IMR-90 (cell line): ENCODE measurements at places on chromosomes 1 and 21. TPM values are rescaled to one million over a fixed set of nuclear protein-coding genes. Genes with fewer than 3 reads are reported as not detected.

DNA sequence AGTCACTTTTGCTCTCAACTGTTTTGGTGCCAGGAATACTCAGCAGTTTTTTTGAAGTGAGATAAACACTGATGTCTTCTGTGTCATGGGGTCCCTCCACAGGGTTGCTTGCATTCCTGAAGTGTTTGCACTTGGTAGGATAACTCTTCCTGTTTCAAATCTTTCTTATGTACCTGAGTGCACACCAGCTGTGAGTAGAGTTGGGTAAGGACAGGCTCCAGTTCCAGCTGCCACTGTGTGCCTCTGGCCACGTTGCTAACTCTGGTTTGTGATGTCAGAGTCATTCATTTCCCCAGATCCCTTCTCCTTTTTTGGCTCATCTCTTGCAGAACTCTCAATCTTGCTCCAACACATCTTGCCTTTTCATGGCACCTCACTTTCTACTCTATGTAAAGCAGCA is 356.3 kb upstream of the B3GALT2 start:
- H3K27ac ChIP-seq = no peak overlapping the region
- no peaks in the 10 kb centered on the region for H3K27me3 ChIP-seq
- H3K4me3 ChIP-seq = no peak overlapping the region
- H3K4me1 ChIP-seq = no peaks in the 10 kb centered on the region; the same call in 1 of the 2 replicates
- H3K36me3 ChIP-seq = no peaks in the 10 kb centered on the region
- peak; percentile 8 for DNase-seq

GRCh38 chr1:112359961-112360767 is 35.9 kb upstream of the CTTNBP2NL start:
- H3K4me1 ChIP-seq = peaks cover 11% of the 10 kb centered on the region
- no peaks in the 10 kb centered on the region for H3K36me3 ChIP-seq
- H3K27me3 ChIP-seq = peaks cover 25% of the 10 kb centered on the region
- DNase-seq = peak; percentile 71
- no peak overlapping the region for H3K4me3 ChIP-seq
- H3K27ac ChIP-seq = peak overlapping the region; percentile 96; the same call in 1 of the 2 replicates

GRCh38 chr1:89847191-89847729 is 26.4 kb downstream of the LRRC8D start:
- H3K27me3 ChIP-seq = no peaks in the 10 kb centered on the region
- H3K4me3 ChIP-seq = no peak overlapping the region
- H3K36me3 ChIP-seq = no peaks in the 10 kb centered on the region
- H3K27ac ChIP-seq = no peak overlapping the region
- DNase-seq = no peak
- peaks cover 6% of the 10 kb centered on the region; the same call in 1 of the 2 replicates for H3K4me1 ChIP-seq

DNA sequence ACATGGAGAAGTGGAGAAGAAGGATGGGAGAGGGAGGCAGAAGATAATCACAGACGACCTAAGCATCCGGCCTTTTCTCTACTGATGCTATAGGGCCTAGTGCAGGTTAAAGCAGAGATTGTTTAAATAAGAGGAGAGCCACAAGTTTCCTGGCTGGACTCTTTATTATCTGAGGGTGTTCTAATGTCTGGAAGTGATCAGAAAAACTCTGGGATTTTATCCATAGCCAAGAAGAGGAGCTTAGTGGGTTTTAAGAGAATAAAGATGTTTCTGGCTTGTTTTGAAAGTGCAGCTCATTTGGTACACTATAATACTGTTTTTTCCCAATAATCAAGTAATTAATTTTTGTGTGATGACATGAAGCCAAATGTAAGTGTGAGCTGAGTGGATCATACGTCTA is 419.0 kb downstream of the PTBP2 start:
- no peak overlapping the region for H3K4me3 ChIP-seq
- H3K27ac ChIP-seq = no peak overlapping the region
- H3K4me1 ChIP-seq = peaks cover 9% of the 10 kb centered on the region
- no peaks in the 10 kb centered on the region for H3K27me3 ChIP-seq
- no peak for DNase-seq
- H3K36me3 ChIP-seq = no peaks in the 10 kb centered on the region

DNA sequence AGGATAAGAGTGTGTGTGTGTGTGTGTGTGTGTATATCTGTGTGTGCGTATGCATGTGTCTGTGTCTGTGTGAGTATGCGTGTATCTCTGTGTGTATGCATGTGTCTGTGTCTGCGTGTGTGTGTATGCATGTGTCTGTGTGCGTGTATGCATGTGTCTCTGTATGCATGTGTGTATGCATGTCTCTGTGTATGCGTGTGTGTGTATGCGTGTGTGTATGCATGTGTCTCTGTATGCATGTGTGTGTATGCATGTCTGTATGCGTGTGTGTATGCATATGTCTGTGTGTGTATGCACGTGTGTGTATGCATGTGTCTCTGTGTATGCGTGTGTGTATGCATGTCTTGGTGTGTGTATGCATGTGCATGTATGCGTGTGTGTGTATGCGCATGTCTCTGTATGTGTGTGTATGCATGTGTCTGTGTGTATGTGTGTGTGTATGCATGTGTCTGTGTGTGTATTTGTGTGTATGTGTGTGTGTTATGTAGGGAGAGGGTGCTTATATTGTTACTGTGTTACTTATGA is 247.8 kb downstream of the DYRK1A start:
- H3K27ac ChIP-seq = no peak overlapping the region
- H3K27me3 ChIP-seq = peaks cover 10% of the 10 kb centered on the region
- no peaks in the 10 kb centered on the region for H3K4me1 ChIP-seq
- no peak for DNase-seq
- H3K4me3 ChIP-seq = no peak overlapping the region
- H3K36me3 ChIP-seq = no peaks in the 10 kb centered on the region

DNA sequence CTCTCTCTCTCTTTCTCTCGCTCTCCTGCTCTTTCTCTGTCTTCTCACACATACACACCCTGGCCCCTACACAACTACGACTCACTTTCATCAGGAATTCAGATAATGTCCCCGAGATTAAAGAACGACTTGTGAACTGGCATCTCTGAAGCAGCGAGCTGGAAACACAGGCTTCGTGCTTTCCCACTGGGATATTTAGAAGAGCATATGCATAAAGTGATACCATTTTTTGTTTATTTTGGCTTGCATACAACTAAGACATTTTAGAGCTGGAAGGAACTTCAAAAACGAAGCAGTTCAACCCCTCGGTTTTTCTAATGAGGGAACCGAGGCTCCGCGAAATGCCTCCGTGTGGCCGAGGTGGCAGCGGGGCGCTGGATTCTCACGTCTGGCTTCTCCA is 88.6 kb downstream of the ZBTB18 start:
- H3K36me3 ChIP-seq = no peaks in the 10 kb centered on the region
- DNase-seq = no peak
- peaks cover 2% of the 10 kb centered on the region for H3K4me1 ChIP-seq

DNA sequence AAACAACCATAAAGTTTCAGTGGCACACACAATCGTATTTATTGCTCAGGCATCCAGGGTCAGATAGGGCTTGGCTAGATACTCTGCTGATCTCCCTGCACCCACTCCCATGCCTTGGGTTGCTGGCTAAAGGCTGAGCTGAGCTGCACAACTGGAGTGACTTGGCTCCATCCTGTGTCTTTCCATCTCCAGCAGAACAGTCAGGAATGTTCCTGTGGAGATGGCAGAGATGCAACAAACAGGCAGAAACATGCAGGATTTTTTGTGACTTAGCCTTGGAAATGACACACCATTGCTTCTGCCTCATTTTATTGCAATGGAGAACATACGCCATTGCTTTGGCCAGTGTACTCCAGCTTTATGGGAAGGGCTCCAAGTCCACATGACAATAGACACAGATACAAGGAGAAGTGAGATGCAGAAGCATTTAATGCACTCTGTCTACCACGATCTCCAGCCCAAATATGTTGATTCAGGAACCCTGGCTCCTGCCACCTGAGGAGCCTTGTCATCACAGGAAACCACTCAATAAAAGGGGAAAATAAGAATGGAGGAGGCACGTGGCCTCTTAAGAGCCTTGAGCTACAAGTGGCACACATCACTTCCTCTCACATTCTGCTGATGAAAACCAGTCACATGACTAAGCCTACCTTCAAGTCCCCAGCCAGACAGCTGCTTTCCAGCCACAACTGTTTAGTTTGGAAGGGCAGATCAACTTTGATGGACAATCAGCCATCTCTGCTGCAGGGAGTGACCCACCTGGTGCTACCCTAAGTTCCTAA is 10.1 kb upstream of the GUCA2B start:
- no peaks in the 10 kb centered on the region for H3K36me3 ChIP-seq
- H3K4me3 ChIP-seq = no peak overlapping the region
- peaks cover 49% of the 10 kb centered on the region for H3K27me3 ChIP-seq

DNA sequence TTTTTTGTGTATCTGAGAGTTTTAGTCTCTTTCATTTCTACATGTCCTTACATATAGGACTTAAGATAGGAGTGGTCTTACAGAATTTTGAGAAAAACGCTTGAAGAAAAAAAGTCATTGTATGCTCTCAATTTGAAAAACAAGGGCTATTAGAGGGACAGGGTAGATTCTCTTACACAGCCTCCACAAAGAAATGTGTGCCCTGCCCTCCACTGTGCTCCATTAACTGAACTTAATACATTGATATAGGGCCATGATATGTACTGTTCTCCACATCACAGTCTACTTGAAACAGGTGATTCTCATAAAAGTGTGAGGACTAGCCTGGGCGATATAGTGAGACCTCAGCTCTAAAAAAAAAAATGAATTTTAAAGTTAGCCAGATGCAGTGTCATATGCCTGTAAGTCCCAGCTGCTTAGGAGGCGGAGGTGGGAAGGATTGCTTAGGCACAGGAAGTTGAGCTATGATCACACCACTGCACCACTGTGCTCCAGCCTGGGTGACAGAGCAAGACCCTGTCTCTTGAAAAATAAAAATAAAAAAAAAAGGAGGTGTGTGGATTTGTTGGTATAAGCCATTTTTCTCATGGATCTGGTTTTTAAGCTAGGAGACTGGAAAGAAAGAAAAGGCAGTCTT is 77.0 kb downstream of the HMCN1 start:
- no peak for DNase-seq
- H3K4me1 ChIP-seq = no peaks in the 10 kb centered on the region
- H3K4me3 ChIP-seq = no peak overlapping the region
- no peaks in the 10 kb centered on the region for H3K27me3 ChIP-seq
- no peaks in the 10 kb centered on the region for H3K36me3 ChIP-seq
- no peak overlapping the region for H3K27ac ChIP-seq

DNA sequence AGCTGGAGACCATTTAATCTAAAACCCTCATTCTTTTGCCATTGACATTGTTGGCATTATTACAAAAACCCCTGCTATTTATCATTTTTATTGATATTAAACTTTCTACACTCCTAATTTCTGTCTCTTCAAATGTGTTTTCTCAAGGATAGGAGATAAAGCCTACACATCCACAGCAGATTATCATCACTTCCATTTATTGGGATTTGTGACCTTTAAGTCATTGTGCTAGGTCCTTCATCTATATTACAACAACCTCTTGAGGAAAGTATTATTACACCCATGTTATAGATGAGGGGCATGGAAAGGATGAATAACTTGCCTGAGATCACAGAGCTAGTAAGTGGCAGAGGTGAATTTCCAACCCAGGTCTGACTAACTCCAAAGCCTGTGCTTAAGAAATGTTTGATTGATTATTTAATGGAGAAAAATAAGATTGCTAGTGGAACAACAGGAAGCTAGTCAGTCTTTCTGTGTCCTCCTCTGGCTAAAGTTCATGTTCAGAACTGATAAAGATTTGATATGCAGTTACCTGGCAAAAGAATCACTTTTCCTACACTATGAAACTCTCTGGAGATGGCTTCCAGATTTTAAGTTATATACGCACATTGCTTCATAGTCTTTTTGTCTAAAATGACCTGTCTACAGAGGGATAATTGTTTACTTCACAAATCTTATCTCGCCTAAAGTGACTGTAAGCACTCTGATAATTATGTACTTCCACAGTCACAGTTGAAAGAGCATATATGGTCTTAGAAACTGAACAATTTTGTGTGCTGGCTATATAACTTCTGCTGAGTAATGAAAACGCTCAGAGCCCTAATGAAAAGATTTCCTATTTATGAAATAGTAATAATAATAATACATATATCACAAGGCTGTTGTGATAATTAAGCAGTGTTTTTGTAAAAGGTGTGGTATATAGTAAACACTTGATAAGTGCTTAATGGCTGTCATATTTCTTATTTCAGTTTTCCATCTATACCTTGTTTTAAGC is 15.0 kb downstream of the FMO5 start:
- no peaks in the 10 kb centered on the region for H3K36me3 ChIP-seq
- no peak for DNase-seq
- no peaks in the 10 kb centered on the region for H3K4me1 ChIP-seq
- no peak overlapping the region for H3K4me3 ChIP-seq

DNA sequence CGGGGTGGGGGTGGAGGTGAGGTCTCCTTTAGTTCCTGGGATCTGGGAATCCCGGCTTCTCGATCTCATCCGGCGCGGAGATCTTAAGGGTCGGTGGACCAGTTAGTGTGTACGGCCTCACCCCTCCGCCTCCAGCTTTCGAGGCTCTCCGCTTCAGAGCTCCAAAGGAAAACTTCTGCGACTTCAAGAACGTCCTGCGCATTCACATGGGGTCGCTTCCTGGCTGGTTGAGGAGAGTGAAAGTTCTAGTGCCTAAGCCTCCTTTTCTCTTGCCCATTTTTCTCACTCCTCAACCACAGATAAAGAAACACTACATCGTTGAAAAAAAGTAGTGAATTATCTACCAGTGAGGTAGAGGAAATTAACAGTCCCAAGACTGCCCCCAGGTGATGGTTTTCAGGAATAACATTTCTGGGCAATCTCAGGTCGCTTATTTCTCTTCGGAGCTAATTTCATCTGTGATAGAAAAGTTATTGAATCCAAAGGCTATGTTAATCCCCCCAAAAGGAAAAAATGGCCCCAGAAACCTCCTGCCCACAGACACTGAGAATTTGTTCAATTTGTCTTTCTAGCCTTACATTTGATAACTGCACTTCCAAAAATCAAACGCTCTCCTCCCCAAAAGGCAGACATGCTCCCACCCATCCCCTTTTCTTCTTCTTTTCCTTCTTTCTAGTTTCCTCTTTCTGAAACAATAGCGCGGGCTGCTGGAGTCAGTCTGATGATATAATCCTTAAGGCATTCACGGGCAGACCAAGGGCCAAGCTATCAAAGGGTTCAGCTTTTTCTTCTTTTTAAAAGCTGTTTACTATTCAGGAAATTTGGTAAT is 20.6 kb upstream of the TBX15 start:
- H3K4me1 ChIP-seq = no peaks in the 10 kb centered on the region; the same call in 1 of the 2 replicates
- no peak overlapping the region for H3K27ac ChIP-seq
- no peaks in the 10 kb centered on the region for H3K36me3 ChIP-seq
- H3K27me3 ChIP-seq = peaks cover 58% of the 10 kb centered on the region

- H3K27me3 ChIP-seq = no peaks in the 10 kb centered on the region
- no peak overlapping the region for H3K27ac ChIP-seq
- H3K4me3 ChIP-seq = no peak overlapping the region
- H3K36me3 ChIP-seq = peaks cover 13% of the 10 kb centered on the region; the same call in 1 of the 2 replicates
- H3K4me1 ChIP-seq = peaks cover 26% of the 10 kb centered on the region
- DNase-seq = no peak
These were observed 12.1 kb downstream of the AZIN2 start for GRCh38 chr1:33093004-33093403.

GRCh38 chr21:44359396-44359795 is 6.0 kb downstream of the TRPM2 start:
- no peak overlapping the region for H3K4me3 ChIP-seq
- DNase-seq = no peak
- no peak overlapping the region for H3K27ac ChIP-seq
- no peaks in the 10 kb centered on the region for H3K4me1 ChIP-seq
- peaks cover 2% of the 10 kb centered on the region; the same call in 1 of the 2 replicates for H3K27me3 ChIP-seq
- no peaks in the 10 kb centered on the region for H3K36me3 ChIP-seq

MMP23B gene
- 1.1 and 1.4 TPM in 2 replicates for total RNA-seq

GRCh38 chr1:186858923-186859322 is 30.2 kb downstream of the PLA2G4A start:
- no peaks in the 10 kb centered on the region for H3K27me3 ChIP-seq
- no peaks in the 10 kb centered on the region for H3K4me1 ChIP-seq
- no peak overlapping the region for H3K27ac ChIP-seq
- no peak overlapping the region for H3K4me3 ChIP-seq
- DNase-seq = no peak
- H3K36me3 ChIP-seq = no peaks in the 10 kb centered on the region

KIF17 gene
- total RNA-seq = 4.5 and 4.7 TPM in 2 replicates
